Nucleus accumbens (tissue), 56 donors: ENCODE measurements at places on chromosomes 13 and 19.
A peak's percentile ranks its signal among the peaks of the same experiment; 100 is the strongest.

GRCh38 chr19:13929340-13929739 is 8.9 kb downstream of the PODNL1 start:
- no peak for DNase-seq

- no peak for DNase-seq
These were observed 757 bp downstream of the FBN3 start for GRCh38 chr19:8148410-8149260.

GRCh38 chr19:16714702-16715287 is 4.9 kb upstream of the NWD1 start:
- peak; percentile 1 for DNase-seq

DNA sequence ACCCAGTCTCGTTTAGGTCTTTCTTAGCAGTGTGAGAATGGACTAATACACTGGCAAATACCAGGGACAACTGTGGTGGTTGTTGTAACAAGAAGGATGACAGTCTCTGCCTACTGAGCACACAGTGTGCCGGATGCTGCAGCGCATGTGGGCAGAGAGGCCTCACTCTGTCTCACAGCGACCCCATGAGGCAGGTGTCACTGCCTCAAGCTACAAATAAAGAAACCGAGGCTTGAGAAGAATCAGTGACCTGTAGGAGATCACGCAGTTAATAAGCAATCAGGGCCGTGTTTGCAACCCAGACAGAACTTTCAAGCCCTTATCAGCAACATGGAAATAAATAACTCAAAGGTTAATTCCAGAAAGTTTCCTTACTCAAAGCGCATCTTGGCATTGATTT is 40.5 kb upstream of the GAS6 start:
- peak; percentile 27 for DNase-seq

DNA sequence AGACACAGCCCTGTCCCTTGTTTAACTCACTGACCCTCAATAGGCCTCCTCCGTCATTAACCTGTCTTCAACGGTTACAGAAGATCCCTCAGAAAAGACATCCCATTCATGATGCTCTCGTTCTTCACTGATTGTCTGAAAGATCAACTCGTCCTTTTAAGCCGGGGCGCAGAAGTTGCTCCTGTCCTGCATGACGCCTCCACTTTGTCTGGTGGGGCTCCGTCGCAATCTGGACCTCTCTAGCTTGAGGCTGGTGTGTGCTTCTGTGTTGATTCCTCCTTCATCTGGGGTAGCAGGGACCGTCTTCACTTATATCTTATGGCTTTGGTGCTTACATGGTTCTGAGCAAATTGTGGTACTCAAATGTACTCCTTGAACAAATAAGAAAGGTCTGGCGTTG is 766.0 kb upstream of the PCDH9 start:
- DNase-seq, result no peak

DNA sequence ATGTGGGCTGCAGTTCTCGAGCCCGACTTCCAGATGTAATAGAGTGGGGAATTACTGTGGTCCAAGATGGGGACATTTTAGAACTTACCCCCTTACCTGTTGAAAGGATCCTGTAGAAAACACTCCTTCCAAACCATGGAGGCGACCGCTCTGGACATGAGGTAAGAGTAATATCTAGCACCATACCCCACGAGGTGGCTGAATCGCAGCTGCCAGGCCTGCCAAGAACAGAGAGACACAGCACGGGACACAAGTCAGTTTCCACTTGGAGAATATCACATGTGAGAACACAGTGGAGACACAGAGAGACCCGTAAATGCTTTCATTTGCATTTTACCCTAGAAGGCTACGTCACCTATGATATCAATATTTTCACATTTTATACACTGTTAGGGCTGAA is 129.2 kb downstream of the MIPEP start:
- DNase-seq, result no peak

- no peak for DNase-seq
These were observed 7.5 kb downstream of the ZNF331 start for GRCh38 chr19:53545271-53546065.

DNA sequence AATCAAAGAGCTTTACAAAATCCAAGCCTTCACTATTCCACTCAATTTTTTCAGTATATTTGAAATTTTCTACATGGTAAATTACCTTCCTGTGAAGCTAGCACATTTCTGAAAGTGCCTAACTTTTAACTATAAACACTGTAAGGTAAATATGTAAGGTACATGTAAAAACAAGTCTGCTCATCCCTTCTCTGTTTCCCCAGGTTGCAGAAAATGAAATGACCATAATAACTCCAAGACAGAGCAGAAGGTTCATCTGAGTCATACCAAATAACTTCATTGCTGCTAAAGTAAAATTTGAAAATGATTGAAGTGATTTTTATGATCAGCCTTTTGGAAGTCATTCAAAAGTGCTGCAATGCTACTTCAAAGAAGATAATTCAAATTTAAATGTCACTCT is 28.6 kb downstream of the FGF14 start:
- DNase-seq, result no peak

GRCh38 chr13:99263126-99263785 is 5.1 kb upstream of the GPR18 start:
- no peak for DNase-seq

DNA sequence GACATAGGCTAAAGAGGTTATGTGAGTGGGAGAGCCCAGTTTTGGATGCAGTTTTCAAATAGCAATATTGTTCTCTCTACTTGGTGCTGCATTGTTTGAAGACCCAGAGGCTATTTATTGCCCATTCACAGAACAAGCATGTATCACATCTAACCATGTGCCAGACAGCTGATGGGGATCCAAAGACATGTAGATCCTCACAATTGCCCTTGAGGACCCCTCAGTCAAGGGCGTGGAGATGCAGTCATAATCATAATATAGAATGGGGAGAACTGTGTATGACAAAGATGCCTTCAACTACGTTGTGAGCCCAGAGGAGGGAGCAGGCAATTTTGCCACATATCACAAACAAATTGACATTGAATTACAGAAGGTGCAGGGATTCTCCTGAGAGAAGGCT is 70.5 kb downstream of the NHLRC3 start:
- DNase-seq, result no peak

DNA sequence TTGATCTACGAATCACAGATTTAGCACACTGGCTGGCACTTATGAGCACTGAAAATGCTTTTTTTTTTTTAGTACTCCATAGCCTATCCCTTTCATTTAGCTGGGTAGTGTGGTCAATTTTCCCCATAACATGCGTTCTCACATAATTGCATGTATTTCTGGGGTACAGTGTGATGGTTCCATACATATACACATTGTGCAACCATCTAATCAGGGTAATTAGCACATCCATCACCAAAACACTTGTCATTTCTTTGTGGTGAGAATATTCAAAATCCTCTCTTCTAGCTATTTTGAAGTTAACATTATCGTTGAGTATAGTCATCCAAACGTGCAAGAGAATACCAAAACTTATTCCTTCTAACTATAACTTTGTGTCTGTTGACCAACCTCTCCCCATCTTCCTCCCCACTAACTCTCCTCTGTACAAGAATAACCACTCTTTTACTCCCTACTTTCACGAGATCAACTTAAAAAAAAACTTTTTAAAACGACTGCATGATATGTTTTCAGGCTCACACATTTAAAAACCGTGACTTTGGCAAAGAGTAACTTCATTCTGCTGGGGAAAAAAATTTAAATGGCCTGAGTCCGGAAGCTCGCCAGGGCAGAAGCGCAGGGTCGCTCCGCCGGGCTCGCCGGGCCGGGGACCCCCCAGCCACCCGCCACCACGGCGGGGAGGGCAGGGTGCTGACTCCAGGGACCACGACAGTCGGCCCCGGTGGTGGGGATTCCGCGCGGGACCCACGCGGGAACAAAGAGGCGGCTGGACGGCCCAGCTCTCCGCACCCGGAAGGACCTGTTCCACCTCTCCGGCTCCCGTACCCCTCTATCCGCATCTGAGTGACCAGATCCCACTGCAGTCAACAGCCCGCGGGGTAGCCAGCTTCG is 868 bp upstream of the UBAC2 start:
- DNase-seq, result no peak

- DNase-seq, result no peak
These were observed 79.3 kb downstream of the FNDC3A start for GRCh38 chr13:49055021-49055420.

DNA sequence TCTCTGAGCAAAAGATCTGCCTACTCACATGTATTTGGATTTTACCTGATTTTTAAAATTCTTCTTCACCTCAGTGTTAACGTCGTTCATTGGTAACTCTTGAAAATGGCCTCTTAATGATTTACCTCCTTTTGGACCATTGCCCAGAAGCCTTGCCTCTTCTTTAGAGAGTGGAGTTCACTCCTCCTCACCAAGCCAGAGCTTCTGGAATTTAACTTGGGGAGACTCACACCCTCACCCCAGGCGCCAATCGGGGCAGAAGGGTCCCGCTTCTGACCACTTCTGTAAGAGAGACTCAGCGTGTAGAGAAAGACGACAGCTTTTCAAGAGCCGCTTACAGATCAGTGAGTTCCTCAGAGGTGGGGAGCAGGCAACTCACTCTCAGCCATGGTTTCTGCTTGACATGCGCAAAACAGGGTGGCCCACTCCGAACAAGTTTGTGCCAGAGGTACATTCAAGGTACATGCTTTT is 2.7 kb downstream of the PNMA8C start:
- no peak for DNase-seq

GRCh38 chr13:29502391-29503008 is 93.0 kb downstream of the SLC7A1 start:
- DNase-seq, result no peak

- DNase-seq, result no peak
These were observed 19.0 kb upstream of the ASF1B start for GRCh38 chr19:14155371-14155770.

- no peak for DNase-seq
These were observed 367 bp downstream of the MFSD12 start for GRCh38 chr19:3556978-3557460.

DNA sequence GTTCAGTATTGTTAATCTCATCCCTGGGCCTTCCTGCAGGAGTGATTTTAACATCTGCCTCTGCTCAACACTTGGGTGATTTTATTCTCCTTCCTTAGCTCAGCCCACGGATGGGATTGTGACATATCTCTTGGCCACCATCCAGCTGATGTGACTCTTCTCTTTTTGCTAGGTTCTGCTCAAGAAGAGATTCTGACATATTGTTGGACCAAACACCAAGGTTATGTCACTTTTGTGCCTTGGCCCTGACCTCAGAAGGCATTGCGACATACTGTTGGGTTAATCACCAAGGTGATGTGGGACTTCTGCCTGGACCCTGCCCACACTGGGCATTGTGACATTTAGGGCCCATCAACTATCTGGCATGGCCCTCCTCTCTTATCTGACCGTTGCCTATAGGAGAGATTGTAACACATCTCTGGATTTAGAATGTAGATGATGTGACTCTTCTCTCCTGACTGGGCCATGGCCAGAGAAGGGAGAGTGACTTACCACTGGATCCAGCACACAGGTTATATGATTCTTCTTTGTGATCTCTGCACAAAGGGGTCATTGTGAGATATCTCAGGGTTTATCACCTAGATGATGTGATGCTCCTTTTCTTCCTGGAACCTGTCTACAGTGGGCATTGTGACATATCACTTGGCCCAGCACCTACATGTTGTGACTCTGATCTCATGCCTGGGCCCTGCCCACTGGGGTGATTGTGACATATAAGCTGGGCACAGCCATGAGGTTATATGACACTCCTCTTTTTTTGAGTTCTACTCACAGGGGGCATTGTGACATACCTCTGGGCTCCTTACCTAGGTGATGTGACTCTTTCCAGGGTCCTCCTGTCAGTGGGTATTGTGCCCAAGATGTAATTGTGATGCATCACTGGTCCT is 88.8 kb downstream of the ZNF429 start:
- no peak for DNase-seq

DNA sequence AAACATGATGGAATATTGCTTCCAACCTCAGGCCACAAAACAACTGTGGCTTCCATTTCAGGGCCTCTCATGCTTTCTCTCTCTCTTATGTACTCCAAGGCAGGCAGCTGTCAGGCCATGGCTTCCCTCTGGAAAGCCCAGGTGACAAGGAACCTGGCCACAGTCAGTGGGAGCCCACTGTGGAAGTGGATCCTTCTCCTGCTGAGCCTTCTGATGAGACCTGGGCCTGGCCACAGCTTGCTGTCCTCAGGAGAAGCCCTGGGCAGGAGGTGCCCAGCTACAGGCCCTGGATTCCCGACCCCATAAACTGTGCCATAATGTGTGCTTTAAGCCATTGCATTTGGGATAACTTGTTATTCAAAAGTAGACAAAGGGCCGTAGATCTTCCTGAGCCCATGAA is 71.2 kb downstream of the SPACA7 start:
- DNase-seq, result no peak

DNA sequence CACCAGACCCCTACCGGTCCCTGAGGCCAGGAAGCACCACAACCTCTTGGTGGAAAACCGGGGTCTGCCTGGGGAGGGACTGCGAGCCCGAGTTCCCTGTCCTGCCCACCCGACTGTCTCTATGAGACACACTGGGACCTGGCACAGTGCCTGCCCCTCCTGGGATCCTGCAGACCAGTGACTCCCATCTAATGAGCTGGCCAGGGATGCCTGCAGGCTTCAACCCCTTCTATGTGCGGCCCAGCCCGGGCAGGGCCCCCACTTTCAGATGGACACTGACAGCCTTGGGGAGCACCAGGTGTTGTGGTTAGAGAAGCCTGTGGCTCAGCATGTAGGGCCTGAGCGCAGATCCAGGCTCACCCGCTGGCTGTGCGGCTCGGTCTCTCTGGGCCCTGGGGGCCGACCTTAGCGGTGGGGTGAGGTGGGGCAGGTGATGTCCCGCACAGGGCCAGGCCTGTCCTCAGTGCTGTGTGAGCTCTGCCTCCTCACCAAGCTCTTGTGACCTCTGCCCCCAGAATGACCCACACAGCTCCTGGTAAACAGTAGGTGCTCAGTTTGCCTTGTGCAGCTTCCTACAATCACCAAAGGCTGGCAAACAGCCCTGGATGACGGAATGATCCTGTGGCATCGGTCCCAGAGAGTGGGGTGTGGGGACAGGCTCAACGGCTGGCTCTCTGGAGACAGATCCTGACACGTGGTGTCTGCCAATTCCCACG is 17.9 kb upstream of the CACTIN start:
- peak; percentile 85 for DNase-seq

- no peak for DNase-seq
These were observed 20.1 kb upstream of the NDUFS7 start for GRCh38 chr19:1363599-1363998.

GRCh38 chr13:41267106-41267505 is 3.7 kb upstream of the MTRF1 start:
- no peak for DNase-seq

- no peak for DNase-seq
These were observed 23.2 kb downstream of the PDS5B start for GRCh38 chr13:32609428-32609827.

- DNase-seq, result no peak
These were observed 389.5 kb upstream of the ZNF507 start for GRCh38 chr19:31955884-31956283.
